ENCODE measurements at places on chromosomes 3 and 15.

- DNase-seq, result no peak
Measured at GRCh38 chr3:72473156-72473555, 375.1 kb downstream of the SHQ1 start.

DNA sequence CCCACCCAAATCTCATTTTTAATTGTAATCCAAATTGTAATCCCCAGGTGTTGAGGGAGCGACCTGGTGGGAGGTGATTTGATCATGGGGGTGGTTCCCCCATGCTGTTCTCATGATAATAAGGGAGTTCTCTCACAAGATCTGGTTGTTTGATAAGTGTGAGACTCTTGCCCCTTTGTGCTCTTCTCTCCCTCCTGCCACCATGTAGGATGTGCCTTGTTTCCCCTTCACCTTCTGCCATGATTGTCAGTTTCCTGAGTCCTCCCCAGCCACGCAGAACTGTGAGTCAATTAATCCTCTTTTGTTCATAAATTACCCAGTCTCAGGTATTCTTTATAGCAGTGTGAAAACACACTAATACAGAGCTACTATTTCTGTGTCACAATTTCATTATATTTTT is 88.7 kb downstream of the NCEH1 start:
- DNase-seq, result no peak

- DNase-seq, result no peak
Measured at GRCh38 chr15:70362350-70362749, 264.6 kb upstream of the TLE3 start.

DNA sequence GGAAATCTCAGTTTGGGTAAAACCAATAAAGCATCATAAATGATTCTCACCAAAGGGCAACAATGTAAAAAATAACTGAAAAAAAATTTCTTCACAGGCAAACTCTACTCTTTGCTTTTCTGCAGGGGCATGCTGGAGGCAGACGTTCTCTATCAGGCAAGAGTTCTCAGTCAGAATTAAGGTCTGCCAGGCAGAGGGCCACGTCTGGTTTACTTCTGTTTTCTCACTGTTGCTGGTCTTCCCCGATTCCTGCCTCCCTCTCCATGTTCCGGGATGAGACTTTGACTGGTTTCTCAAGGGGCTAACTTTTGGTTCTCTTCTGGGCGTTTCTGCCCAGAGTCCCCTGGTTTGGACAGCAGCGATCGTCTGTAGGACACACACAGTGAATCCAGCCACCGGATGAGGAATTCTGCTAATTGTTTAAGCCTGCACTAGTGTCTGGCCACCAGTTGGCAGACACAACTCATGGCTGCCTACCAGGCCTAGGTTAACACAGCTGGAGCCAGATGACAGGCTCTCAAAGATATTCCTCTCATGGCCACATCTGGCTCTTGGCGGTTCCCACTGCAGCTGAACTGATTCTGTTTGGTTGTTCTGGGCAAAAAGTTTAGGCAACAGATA is 273.1 kb downstream of the FOXP1 start:
- DNase-seq, result no peak

DNA sequence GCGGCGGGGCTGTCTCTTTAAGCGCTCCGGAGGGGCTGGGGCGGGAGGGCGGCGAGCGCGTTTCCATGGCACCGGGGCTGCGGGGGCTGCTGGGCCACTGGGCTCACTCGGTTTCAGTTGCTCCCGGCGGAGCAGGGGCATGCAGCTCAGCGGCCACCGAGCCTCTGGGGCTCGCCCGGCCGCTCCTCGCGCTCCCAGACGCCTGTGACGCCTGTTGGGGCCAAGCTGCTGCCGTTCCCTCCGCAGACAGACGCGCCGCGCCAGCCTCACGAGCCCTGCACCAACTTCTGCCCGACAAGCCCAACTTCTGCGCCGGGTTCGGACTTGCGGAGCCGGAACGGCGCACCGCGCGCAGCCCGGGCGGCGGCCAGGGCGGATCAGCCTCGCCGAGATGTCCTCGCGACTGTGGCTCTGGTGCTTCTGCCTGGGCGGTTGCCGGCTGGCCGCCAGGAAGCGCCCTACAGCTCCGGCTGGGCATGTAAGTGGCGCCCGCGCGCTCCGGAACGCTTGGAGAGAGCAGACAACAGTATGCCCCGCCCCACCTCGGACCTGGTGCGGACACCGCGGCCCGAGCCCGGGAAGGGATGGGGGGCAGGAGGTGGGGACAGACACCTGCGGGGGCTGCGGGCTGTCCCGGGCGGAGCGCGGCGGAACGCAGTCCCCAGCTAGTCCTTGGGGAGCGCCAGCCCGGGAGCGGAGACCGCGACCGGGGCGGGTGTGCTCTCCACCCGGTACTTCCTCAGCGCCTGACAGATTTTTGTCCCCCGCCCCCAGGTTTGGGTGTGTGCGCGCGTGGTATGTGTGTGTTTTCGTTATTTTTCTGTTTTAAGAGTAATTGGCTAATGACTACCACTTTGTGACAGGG is 154.1 kb upstream of the GOLIM4 start:
- no peak for DNase-seq

DNA sequence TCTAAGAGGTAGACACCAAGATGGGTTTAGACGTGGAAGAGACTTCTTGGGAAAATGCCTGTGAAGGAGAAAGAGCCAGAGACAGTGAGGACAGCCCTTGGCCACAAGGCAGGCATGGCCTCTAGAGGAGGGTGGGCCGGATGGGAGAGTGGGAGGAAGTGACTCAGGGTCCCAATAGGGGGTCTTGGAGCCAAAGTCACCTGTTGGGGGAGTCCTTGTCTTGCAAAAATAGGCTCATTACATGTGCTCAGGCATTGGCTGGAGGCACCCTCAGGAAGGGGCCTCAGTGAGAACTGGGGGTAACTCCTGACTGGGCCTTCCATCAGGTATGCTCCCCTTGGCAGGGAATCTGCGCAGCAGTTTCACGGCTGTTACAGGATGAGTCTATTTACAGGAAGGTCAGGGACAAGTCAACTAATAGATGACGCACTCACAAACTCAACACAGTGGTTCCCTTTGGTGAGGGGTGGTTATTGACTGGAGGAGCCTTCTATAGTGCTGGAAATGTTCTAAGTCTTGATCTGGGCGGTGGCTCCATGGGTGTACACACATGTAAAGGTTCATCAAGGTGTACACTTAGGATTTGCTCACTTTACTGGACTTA is 259.6 kb downstream of the XXYLT1 start:
- DNase-seq, result no peak

GRCh38 chr15:47929138-47929803 is 191.5 kb upstream of the SLC24A5 start:
- DNase-seq, result no peak

- DNase-seq, result no peak
Measured at GRCh38 chr3:118973050-118973449, 61.6 kb downstream of the IGSF11 start.

DNA sequence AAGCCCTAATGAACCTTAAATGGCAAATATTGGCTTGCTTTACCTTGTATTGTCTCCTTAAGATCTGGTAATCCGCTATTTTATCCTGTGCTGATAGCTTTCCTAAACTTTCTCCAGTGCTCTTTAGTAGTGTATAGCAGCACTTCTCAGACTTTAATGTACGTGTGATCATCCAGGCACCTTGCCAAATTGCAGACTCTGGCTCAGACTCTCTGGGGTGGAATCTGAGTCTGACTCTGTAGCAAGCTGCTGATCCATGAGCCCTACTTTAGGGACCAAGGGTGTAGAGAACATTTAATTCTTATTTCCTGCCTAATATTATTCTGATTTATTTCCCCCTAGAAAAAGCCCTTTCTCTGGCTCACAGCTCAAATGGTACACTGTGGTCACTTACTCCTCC is 518.8 kb upstream of the ZNF385D start:
- no peak for DNase-seq

DNA sequence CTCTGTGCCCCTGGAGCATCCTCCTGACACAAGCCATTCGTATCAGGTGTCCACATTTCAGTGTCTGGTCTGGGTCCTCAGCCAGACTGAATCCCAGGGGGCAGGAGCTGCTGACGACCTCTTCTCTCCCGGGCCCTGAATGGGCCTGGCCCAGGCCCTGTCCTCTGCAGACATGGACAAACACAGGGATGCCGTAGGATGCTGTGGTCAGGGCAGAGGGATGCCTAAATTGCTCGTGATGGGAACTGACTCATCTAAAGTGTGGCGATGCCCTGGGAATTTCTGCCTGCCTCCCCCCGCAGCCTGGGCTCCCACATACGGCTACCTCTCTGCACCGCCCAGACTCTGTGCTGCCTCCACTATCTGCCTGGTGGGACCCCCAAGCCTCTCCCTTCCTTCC is 58.5 kb upstream of the CTSH start:
- no peak for DNase-seq

DNA sequence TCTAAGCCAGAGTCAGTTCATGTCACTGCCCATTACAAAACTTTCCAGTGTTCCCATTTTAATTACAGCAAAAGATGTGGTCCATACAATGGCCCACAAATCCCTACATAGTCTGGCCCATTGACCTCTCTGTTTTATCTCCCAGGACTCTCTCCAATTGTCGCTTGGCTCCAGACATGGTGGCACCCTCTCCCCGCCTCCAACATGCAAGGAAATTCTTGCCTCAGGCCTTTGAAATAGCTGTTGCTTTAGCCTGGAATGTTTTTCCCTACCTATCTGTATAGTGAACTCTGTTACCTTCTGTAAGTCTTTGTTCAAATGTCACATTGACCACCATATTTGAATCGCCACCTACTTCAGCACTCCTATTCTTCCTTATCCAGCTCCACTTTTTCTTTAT is 377.3 kb upstream of the MCTP2 start:
- DNase-seq, result no peak

DNA sequence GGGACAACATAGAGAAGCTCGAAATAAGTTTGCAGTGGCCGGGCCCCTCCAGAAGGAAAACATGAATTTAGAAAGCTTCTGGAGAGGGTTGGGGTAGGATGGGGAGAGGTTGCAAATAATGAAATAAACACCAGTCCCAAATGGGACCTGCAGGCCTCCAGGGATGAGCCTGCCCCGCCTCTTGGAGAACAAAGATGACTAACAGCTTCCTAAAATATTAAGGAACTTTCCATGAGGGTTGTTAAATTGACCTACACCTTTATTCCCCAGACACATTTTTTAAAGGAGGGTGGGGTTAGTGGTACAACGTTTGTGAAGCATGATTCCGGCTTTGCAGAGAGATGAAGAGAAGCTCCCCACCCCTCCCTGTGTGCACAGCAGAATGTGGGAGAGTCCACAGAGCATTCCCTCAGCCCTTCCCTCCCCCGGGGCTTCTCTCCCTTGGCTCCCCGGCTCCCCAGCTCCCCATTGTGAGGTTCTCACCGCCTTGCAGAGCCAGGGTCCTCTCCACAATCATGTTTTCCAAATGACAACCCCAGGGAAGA is 84.1 kb downstream of the ARHGAP31 start:
- no peak for DNase-seq

DNA sequence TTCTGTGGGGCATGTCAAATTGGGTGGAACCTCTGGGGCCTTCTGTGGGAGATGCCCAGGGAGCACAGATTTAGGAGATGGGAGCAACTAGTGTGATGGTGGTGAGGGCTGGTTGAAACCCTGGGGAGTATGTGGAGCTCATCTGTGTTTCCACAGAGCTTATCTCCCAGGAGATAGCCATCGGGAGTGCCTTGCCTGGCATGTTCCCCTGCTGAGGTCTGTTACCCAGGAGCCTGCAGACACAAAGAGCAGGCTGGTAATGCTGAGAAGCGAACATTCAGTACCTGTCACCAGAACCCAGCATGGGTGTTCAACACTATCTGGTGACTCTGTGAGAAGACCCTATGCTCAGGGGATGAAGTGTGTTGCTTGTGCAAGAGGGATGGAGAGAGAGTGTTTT is 85.0 kb downstream of the CLSTN2 start:
- no peak for DNase-seq

DNA sequence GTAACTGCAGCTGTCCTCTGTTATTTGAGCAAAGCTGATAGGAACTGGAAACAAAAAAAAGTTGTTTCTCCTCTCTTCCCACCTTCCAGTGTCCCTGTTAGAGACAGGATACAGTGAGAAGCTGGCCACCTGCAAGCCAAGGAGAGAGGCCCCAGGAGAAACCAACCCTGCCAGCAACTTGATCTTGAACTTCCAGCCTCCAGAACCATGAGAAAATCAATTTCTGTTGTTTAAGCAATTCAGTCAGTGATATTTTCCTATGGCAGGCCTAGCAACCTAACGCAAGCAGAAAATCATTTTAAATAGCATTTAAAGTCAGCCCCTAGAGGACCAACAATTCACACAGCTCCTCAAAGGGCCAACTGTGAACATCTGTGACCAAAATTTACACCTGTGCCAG is 291.3 kb downstream of the OXSM start:
- DNase-seq, result no peak

- no peak for DNase-seq
Measured at GRCh38 chr3:193010191-193010590, 92.5 kb upstream of the MB21D2 start.

GRCh38 chr3:45435961-45436360 is 47.6 kb downstream of the LARS2 start:
- no peak for DNase-seq

- no peak for DNase-seq
Measured at GRCh38 chr15:93219859-93220420, 130.9 kb upstream of the RGMA start.

DNA sequence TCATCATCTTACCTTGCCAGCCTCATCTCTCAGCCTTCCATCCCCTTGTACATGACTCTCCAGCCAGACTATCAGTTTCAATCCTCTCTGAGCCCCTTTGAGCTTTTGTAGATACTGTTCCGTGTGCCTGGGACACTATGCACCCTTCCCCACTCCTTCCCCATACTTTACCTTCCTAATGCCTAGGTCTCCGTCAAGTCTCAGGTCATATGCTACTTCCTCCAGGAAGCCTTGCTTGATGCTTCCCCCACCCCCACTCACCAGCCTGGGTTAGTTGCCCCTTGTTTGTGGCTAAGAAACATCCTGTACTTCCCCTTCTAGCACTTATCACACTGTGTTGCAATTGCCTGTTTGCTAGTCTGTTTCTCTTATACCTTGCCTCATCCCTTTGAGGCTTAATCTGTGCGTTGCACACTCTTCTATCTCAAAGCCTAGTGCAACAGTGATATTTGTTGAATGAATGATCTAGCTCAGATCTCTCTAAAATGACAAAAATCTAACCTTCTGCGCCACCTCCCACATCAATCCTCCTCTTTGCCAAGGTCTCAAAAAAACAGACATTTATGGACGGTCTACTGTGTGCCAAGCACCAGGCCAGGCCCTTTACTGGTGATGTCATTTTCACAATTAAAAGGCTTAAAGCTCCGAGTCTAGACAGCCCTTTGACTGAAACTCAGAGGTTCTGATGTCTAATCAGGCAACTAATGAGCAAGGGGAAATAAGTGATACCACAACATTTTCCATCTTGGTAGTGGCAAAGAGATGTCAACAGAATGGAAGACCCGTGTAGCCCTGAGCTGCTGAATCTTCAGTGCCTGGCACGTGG is 6.5 kb upstream of the USP3 start:
- DNase-seq, result peak; percentile 43

DNA sequence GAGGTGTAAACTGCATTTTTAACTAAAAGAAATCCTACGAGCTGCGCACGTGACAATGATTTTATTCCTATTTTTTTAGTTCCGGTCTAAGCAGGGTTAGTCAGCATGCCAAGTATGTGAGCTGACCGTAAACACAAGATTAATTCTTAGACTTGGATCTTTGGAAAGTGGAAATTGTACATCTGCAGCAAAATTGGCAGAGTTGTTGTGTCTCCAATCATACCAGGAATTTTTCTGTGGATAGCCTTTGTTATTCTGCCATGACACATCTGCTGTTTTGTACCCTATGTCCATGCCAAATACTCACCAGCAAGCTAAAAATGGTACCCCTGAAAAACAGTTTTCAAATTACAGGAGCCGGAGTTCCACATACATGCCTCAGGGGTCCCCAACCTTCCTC is 562.5 kb downstream of the UNC13C start:
- no peak for DNase-seq

Data from T-helper 17 cell (primary cell).